Stimulated activated CD8-positive, alpha-beta memory T cell treated with anti-CD3 and anti-CD28 coated beads, Interleukin-4, amount 100 ng/mL, for 4 hours (primary cell): ENCODE measurements at places on chromosomes 12 and 14.

DNA sequence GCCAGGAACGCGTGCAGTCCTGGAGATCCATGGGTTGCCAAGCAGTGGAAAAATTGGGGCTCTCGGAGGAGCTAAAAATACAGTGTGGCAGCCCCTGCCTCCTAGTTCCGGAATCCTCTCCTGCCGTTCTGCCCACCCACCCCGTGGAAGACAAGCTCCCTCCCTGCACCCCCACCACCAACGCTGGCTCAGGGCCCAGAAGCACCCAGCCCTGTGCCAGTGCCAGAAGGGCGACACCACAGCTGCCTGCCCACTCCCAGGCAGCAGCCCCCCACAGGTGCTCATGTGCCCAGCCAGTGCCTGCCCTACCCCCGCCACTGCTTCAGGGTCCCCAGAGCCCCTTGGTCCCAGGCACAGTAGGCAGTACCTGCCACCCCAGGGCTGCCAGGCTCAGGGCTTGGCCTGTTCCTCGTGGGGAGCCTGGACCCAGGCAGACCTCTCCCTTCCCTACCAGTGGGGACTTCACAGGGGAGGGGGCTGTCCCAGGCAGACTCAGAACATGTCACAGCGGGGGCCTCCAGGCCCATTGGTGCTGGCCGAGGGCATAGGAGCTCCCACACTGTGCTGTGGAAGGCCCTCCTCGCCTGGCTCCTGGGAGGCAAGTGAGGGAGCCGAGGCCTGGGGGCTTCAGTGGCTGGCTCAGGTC is 7.4 kb downstream of the INF2 start:
- DNase-seq, result no peak

- no peak for DNase-seq
Observed at GRCh38 chr14:94304243-94304642, 11.2 kb upstream of the SERPINA10 start.

DNA sequence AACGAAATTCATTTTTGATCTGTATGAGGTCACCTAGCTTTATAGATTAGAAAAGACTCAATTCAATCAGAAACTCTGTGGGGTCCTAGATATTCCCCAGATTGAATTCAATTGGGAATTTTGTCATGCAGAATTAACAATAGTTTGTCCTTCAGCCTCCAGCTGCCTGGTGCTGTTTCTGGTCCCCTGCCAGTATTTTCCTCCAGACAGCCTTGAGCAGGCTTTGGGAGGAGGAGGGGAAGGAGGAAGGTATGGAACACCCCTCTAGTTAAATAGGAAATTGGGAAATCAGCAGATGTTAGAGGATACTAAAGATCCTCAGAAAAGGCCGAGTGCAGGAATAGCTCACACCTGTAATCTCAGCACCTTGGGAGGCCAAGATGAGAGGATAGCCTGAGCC is 10.6 kb downstream of the GRIP1 start:
- no peak for DNase-seq

DNA sequence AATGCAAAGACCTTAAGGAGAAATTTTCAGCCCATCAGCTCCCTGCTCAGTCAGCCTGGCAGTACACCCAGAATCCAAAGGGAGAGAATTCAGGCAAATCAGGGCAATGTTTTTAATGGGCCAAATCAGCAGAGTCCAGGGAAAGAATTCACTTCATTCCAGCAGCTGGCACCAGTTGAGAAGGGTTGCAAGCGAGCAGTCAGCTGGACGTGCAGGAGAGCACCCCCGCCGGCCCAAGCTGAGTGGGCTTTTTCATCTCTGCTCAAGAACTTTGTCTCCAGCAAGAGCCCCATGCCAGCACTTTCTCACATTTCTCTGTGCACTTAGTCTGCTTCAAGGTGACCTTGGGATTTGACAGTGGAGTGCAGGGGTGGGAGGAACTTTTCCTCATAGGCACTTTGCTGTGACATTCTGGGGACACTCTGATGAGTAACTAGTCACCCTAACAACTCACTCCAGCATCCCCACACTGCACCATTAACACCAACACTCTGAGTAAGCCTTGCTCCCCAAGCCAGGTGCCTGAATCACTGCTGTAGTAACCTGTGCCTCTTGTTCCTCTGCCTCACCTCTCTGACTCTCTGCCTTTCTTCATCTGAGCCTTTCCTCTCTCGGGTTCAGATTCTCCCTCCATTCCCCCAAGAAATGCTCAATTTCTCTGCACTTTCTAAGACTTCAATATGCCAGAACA is 2.2 kb downstream of the ENDOU start:
- no peak for DNase-seq

- DNase-seq, result no peak
Observed at GRCh38 chr14:59015482-59015881, 173.0 kb upstream of the DAAM1 start.

GRCh38 chr14:42929806-42930480 is 1323.3 kb downstream of the LRFN5 start:
- DNase-seq, result no peak

DNA sequence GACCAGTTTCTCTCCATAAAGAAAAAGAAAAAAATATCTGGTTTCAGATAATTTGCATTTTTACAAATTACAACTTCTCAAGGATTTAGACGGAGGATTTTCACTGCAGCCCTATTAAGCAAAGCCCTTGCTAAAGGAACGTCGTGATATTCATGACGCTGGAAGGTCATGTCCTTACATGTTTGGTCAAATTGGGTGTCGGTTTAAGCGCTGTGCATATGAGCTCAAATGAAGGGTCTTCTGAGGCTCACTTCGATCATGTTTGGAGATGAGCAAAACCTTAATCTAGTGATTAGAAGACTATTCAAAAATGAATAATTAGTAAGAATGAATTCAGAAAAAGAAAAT is 67.3 kb upstream of the USP15 start:
- DNase-seq, result no peak

GRCh38 chr12:93419388-93420034 is 22.2 kb downstream of the UBE2N start:
- DNase-seq, result no peak

- no peak for DNase-seq
Observed at GRCh38 chr12:32586390-32586789, 92.7 kb upstream of the DNM1L start.

GRCh38 chr14:82896476-82896875 is 1362.8 kb upstream of the SEL1L start:
- no peak for DNase-seq

DNA sequence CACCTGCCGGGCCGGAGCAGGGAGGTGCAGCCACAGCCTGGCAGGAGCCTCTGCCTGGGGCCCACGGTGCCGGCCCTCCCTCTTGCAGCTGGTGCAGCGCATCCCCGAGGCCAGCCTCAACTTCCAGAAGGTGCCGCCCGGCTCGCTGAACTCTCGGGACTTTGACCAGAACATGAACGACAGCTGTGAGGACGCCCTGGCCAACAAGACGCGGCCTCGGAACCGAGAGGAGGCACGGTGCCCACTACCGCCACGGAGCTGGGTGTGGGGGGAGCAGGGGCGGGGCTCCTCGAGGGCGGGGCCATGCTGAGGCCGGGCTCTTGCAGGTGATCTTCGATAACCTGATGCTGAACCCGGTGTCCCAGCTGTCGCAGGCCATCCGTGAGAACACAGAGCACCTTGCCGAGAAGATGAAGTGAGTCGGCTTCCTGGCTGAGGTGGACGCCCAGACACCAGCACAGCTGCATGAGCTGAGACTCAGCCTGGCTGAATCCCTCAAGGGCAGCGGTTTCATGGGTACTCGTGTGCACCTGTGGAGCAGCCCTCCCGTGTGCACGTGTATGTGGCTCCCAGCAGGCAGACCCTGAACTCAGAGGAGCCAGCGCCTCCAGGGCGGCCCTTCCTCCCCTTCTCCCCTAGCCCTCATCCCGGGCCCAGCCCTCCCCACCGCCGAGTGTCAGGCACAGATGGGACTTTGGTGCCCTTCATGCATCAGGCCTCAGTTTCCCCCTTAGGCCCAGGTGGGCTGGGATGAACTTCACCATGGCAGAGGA is 28.6 kb downstream of the CEP170B start:
- no peak for DNase-seq

- no peak for DNase-seq
Observed at GRCh38 chr14:75877884-75878283, 103.9 kb downstream of the TGFB3 start.

GRCh38 chr12:66397574-66398290 is 95.4 kb downstream of the HELB start:
- no peak for DNase-seq

DNA sequence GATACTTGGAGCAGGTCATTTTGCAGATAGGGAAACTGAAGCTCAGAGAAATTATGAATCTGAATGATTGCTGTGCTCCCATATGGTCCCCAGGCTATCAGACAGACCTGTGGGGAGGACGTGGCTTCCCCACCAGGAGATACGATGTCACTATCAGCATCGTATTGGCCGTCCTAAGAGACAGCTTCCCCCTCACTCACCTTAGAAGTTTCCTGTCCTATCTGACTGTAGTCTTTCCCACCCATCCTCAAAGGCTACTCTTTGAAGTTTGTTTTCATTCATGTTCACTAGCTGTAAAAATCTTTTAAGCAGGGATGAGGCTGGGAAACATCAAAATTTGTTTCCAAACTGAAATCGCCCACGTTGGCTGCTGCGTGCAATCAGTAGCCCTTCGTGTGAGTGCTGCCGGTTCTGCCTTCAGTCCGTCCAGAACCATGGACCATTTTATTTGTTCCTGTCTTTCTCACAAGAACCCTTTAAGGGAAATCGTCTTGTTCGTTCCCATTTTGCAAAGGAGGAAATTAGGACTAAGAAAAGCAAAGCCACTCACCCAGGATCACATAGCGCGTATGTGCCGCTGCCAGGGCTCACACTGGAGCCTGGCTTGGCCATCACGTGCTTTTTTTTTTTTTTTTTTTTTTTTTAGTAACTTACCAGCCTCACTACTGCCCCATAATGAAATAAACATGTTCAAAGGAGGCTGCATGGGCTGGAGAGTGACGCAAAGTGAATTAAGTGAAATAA is 1.0 kb upstream of the KDM2B start:
- no peak for DNase-seq

GRCh38 chr12:50017641-50018040 is 7.7 kb downstream of the RACGAP1 start:
- DNase-seq, result no peak

- no peak for DNase-seq
Observed at GRCh38 chr12:94714378-94715114, 64.2 kb upstream of the TMCC3 start.

- no peak for DNase-seq
Observed at GRCh38 chr12:12449533-12450025, 92.7 kb downstream of the BORCS5 start.

GRCh38 chr14:33404054-33404453 is 465.4 kb downstream of the NPAS3 start:
- DNase-seq, result no peak

GRCh38 chr14:77099425-77100167 is 1.5 kb downstream of the CIPC start:
- DNase-seq, result no peak

- DNase-seq, result no peak
Observed at GRCh38 chr12:75661908-75662307, 150.5 kb upstream of the KRR1 start.

GRCh38 chr12:26580619-26581018 is 252.4 kb downstream of the ITPR2 start:
- no peak for DNase-seq

DNA sequence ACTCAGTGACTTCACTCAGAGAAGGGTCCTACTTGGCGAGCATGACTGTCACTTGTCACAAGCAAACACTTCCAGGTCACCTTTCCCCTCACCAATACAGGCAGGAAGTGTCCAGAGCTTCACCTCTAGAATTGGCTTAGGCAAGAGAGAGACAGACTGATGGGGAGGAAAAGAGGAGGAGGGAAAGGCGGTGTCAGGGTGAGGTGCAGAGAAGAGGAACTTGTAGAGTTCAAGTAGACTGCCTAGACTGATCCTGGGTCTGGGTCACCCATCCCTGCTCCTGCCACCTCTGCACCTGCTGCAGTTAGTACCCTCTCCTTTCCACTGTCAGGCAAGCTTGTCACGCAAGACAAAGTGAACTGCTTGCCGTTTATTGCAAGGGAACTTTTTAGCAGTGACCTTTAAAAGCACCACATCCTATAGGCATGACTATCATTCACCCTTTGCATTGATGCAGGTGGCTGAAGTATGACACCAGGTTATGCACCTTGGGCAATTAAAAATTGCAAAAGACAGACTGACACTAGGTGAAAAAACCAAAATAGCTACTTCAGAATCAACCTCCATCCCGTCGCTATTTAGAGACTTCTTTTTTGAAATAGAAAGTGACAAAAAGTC is 292.4 kb downstream of the SYT1 start:
- DNase-seq, result no peak

- no peak for DNase-seq
Observed at GRCh38 chr12:3698218-3698974, 54.5 kb downstream of the CRACR2A start.

DNA sequence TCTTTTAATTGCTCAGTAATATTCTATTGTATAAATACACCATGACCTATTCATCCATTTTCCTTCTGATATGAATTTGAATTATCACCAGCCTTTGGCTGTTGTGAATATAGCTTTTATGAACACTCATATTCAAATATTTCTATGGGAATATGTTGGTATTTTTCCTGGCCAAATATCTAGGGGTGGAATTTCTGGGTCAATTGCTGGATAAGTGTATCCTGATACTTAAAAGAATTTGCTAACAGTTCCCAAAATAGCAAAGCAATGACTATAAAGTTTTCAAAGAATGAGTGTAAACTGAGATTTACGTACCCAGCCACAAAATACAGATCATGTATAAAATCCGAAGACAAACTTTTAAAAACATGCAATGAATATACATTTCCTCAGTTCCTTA is 148.7 kb upstream of the CLEC14A start:
- DNase-seq, result no peak

GRCh38 chr12:182381-182892 is 31.5 kb downstream of the SLC6A12 start:
- DNase-seq, result no peak

DNA sequence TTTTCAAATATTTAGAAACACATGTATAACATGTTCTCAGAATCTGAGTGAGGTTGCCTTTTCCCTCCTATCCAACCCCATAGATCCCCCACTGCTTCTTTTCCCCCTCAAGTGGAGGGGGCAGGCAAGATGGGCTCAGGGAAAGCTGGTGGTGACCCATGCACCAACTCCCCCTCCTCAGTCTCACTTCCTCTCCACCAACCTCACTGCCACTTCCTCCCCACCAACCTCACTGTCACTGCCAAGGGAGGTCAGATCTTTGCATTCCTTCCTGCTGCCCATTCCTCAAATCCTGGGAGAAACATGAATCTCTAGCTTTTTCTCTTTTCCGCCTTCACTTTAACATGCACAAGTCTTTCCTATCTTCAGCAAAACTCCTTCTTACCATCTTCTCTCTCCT is 48.7 kb downstream of the SPTB start:
- DNase-seq, result no peak

DNA sequence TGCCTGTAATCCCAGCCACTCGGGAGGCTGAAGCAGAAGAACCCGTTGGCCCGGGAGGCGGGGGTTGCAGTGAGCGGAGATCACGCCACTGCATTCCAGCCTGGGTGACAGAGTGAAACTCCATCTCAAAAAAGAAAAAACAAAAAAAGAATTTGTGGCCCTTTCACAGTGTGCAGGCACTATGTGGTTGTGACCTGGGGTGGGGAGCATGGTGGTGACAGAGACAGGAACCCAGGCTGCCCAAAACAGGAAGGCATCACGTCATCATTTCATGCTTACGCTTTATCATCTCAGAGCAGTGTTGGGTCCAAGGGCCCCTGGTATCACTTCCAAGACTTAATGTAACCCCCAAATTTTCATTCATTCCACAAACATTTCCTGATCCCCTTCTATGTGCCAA is 175.7 kb upstream of the GSC start:
- no peak for DNase-seq
